Stimulated activated CD4-positive, alpha-beta T cell treated with anti-CD3 and anti-CD28 coated beads, TNF-alpha, amount 100 ng/mL, for 24 hours (primary cell): ENCODE measurements at places on chromosomes 3 and 15.

GRCh38 chr3:30659270-30660130, 53.1 kb downstream of the TGFBR2 start:
- no peak for DNase-seq

GRCh38 chr3:28290863-28291300, 49.5 kb downstream of the CMC1 start:
- DNase-seq = no peak

DNA sequence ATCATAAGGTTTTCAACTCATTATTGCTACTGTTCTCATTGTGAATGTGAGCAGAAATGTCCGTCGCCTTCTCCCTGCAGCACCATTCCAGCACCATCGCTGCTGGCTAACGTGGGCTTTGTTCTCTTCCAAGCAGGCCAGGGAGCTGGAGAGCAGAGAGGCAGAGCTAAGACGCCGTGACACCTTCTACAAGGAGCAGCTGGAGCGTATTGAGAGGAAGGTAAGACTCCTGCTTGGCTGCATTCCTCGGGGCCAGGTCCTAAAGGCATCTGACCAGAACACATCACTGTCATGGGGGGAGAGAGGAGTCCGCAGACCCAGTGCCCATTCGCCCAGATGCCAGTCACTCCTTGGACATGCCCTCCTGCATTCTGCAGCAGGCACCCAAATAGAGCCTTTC, 130.4 kb upstream of the PLXNA1 start:
- no peak for DNase-seq

- DNase-seq = no peak
Measured at GRCh38 chr3:151599103-151599672, 134.5 kb upstream of the AADACL2 start.

- DNase-seq = no peak
Measured at GRCh38 chr3:43435706-43436105, 149.4 kb downstream of the SNRK start.

GRCh38 chr15:55060836-55061235, 135.9 kb downstream of the RSL24D1 start:
- no peak for DNase-seq

- no peak for DNase-seq
Measured at GRCh38 chr3:141411251-141411771, 43.0 kb downstream of the ZBTB38 start.

DNA sequence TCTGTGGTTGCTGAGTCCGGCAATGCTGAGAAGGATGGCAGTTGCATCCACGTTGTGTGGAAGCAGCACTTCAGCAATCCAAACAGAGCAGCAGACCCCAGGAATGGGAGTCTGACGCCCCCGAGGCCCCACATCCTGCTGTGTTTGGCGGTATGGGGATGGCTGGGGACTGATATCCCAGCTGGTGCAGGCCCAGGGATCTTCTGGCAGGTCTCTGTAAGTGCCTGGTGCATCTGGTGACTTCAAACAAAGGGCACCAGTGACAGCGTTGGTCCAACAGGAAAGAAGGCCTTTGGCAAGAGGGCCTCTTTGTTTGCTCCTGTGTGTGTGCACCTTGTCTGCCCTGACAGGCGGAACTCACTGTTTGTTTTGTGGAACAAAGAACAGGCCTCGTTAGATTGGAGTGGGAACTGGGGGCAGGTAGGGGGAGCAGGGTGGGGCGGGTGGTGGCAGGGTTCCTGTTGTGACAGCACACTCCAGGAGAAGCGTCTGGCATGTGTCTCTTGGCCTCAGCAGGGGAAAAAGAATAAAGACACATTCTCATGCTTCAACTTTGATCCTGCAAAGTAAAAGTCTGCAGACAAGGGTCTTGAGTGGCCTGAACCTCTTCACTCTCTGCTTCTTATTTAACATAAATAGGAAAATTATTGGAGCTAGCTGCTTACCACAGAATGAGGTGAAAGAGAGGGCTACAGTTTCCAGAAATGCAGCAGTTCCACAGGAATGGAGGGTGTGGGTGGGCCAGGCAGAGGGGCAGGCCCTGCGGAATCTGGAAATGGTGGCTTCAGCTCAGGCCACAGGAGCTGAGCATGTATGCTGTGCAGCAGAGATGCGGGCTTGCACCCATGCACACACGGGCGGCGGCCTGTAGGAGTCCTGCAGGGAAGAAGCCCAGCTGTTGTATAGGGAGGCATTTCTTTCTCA, 94.5 kb upstream of the MYZAP start:
- no peak for DNase-seq

DNA sequence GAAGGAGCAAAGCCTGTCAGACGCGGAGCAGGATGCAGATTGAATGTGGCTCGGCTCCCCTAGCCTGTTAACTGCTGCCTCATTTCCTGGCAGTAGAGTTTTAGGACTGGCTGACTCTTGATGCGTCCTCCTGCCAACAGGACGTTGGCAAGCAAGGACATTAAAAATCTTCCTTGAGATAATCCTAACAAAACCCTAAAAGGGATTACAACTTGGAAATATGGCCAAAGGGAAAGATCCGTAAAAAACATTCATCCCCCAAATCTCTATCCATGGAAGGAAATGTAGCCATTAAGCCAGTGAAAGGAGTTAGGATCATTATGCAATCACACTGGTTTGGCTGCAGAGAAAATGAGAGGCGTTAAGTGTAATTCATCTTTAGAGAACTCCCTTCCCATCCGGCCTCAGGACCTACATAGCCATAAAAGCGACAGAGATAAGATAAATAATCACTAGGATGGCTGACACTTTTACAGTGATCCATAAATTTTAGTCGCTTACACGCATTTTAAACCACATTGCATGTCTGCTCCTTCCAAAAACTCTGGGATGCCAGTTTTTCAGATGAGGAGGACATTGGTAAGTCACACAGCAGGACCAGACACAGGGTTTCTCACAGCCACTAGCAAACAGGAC, 44.5 kb upstream of the C3orf80 start:
- DNase-seq = no peak

DNA sequence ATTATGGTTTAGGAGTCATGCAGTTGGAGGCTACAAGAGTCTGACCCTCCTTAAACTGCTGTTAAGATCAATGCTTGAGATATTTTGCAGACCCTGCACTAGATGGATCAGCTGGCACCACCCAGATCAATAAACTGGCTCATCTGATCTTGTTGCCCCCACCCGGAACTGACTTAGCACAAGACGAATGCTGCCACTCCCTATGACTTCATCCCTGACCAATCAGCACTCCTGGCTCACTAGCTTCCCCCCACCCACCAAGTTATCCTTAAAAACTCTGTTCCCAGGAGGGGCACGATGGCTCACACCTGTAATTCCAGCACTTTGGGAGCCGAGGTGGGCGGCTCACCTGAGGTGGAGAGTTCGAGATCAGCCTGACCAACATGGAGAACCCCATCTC, 594.0 kb downstream of the NTRK3 start:
- DNase-seq = no peak

DNA sequence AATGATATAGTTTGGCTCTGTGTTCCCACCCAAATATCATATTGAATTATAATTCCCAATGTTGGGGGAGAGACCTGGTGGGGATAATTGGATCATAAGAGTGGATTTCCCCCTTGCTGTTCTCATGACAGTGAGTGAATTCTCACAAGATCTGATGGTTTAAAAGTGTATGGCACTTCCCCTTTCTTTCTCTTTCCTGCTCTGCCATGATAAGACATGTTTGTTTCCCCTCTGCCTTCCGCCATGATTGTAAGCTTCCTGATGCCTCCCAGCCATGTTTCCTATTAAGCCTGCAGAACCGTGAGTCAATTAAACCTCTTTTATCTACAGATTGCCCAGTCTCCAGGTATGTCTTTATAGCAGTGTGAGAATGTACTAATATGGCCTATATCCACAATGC, 126.7 kb upstream of the GMNC start:
- no peak for DNase-seq

- no peak for DNase-seq
Measured at GRCh38 chr3:36679384-36680200, 84.8 kb downstream of the DCLK3 start.
